Cerebellar cortex (tissue), 1 donor: ENCODE measurements at places on chromosomes 2 and 18.

DNA sequence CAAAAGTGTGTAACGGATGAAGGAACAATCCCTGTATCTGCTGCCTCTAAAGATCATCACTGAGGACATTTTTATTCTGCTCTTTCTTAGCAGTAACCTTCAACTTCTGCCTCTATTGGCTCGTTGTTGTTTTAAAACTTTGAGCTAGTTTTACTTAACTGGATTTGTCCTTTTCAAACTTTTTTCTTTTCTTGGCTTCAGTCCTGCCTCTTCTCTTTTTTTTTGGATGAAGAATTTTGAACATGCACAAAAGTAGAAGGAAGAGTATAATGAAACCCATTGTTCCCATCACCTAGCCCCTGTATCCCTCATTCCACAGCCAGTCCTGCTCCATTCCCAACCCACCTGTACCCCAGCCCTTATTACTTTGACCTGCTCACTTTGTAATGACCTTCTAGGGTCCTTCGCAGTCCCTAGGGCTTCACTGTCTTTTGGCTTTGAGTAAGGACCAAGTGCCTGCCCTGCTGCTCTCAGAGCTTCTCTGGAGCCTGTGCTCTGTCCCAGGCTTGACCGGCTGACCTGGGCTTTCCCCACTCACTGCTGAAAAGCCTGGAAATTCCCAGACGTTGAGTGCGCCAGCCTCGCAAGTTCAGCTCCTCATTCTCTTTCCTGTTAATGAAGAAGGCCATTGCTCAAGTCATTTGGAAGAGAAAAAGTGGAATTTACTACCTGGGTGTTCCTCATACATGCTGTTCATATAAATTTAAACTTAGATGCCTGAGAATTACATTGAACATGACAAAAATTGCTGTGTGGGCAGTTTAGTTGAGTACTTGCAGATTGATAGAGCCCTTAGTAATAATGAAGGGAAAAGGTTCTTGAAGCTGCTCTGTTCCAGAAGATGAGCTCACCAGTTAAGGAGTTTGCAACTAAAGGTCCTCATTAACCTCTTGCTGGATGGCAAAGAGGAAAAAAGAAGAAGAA lies 149.3 kb upstream of the ALPP start:
- DNase-seq = no peak

GRCh38 chr2:157059036-157059435 lies 198.5 kb upstream of the GALNT5 start:
- DNase-seq = no peak

DNA sequence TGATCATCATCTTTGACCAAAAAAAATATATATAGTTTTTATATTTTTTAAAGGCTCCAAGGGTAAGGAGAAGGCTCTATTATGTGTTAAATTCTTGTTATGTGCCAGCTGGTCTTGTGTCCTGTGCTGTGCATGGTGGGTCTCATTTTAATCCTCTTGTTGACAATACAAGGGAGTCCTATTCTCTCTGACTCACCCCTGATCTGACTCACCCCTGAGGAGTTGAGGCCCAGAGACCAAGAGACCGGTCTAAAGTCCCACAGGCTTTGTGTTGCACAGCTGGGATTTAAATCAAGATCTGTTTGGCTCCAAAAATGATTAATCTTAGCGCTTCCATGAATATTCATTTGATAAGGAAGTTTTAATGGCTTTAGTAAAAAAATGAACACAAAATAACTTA lies 25.7 kb downstream of the MC2R start:
- no peak for DNase-seq

- DNase-seq = no peak
Observed at GRCh38 chr18:3972291-3972930, 482.7 kb downstream of the DLGAP1 start.

- DNase-seq = no peak
Observed at GRCh38 chr18:9025091-9025838, 77.2 kb upstream of the NDUFV2 start.
